ENCODE measurements at places on chromosomes 2 and 18.

- no peak for DNase-seq
These were observed 31.7 kb upstream of the RNF152 start for GRCh38 chr18:61924550-61924949.

GRCh38 chr2:46073540-46074046 is 223.6 kb upstream of the EPAS1 start:
- DNase-seq: no peak

GRCh38 chr2:182705761-182706160 is 10.3 kb upstream of the DNAJC10 start:
- DNase-seq: no peak

GRCh38 chr18:3924455-3924854 is 474.5 kb downstream of the TGIF1 start:
- DNase-seq: no peak

DNA sequence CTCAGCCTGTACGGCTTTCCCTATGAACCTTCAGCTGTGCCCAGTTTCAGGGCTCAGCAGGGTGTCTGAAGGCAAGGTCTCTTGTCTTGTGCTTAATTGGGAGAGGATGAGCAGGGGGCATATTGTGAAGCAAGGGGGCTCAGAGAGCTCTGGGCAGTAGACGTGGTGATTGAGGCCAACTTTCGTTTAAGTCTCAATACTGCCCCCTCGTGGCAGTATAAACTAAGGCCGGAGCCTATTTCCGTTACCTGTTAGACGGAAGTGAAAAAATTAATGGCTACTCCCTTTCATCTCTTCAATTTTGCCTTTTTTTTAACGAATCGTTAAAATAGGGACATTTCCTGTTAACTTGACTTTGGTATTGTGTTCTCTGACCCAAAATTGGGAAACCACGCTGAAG is 193.4 kb downstream of the TDRD15 start:
- no peak for DNase-seq

DNA sequence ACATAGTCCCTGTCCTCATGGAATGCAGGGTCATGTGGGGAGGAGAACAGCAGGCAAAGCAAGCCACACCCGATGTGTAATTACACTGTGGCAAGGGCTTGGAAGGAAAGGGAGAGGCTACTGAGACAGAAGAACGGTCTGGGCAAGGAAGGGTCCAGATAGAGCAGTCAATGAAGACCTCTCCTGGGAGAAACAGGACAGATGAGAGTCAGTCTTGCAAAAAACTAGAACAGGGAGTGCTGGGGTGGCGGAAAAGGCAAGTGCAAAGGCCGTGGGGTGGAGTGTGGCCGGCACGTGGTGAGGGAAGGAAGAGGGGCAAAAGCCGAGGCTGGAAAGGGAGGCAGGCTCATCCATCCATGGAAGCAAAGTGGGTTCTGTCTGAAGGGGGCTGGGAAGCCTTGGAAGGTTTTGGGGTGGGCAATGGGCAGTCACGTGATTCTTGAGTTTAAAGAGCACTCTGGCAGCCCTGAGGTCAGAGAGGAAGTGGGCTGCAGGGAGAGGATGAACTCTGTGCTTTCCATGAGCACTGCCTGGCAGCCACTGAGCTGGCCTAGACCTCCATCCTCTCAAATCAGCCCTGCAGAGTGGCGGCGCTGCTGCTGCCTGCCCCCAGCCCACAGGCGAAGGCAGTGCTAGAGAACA is 182.2 kb downstream of the INHBB start:
- DNase-seq: no peak

DNA sequence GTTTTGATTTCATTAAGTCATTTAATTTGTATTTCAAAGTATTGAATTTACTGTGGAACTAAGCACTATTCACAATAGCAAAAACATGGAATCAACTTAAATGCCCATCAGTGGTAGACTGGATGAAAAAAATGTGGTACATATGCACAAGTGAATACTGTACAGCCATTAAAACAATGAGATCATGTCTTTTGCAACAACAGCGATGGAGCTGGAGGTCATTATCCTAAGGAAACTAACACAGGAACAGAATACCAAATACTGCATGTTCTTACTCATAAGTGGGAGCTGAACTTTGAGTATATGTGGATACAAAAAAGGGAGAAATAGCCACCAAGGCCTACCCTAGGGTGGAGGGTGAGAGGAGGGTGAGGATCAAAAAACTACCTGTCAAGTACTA is 164.4 kb downstream of the BABAM2 start:
- DNase-seq: no peak

GRCh38 chr2:237228281-237228625 is 142.6 kb downstream of the COPS8 start:
- no peak for DNase-seq

GRCh38 chr2:128801576-128801975 is 482.9 kb upstream of the HS6ST1 start:
- no peak for DNase-seq

DNA sequence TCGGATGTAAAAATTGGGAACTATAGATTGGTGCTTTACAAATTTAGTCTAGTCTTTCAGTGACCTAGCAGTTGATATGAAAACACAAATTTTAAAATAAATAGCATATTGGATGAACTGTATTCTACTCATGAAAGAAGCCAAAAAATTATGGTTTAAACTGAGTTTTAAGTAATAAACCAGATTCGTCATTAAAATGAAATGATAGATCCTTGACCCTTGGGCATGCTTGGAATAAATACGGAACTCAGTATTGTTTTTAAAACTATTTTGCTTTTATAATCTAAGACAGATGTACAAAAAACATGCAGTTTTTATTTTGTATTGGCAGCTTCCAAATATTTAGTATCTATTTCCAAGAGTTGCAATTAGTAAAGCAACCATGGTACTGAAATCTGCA is 34.6 kb upstream of the TBR1 start:
- DNase-seq: no peak

DNA sequence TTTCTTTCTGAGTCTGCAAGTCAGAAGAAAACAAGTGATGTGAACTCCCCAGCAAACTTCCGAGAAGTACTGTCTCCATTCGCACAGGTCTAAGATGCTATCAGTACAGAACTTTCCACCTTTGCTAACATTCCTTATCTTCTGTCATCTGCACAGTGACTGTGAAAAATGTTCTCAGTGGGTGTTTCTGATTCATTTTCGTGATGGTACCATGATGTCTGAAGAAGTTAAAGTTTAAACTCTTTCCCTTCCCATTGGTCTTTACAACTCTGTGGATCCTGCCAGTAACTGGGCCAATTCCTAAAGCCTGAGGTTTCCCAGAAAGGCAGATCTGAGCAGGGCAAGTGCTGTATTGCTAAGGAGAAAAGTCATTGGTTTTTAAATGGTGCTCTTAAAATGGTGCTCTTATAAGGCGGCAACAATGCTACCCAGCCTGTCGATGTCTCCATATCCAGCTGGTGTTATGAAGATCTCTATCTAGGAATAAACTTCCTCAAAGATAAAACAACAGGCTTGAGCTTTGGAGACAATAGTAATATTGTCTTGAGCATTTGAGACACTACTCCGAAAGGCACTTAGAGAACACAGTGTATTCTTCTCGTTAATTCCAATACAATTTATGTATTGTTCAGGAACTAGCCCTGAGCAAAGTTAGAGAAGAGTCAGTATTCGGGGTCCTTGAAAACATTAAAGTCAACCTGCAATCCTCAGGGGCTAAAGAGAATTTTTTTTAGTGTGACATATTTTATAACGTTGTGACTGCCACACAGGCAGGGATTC is 232.3 kb downstream of the OSR1 start:
- no peak for DNase-seq

DNA sequence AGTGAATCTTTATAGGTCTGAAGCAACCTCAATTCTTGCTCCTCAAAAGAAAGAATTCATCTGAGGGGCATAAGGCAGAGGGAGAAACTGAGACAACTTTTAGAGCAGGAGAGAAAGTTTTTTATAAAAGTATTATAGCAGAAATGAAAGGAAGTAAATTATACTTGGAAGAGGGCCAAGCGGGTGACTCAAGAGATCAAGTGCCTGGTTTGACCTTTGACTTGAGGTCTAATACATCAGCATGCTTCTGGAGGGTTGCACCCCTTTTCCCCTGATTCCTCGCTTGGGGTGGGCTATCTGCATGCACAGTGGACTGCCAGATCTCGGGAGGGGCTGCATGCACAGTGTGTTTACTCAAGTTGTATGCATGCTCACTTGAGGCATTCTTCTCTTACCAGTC is 268.5 kb upstream of the LRATD1 start:
- no peak for DNase-seq

GRCh38 chr2:132729522-132729921 is 59.5 kb upstream of the LYPD1 start:
- DNase-seq: no peak

DNA sequence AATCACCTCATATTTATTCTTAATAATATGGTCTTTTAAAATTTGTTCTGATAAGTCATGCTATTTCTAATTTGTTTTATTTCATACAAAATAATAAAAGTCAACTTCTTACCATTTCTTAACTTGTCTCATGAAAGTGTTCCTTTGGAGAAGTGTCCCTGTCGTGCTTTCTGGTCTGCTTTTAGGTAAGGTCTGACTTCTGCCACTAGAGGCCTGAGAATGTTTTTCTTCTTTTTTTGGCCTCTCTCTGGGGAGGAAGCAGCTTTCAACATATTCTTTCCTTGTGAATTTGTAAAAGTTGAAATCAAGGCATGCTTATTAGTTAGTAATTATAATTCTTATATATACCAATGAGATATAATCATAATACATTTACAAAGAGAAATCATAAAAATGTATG is 39.4 kb downstream of the MAP2 start:
- DNase-seq: no peak

DNA sequence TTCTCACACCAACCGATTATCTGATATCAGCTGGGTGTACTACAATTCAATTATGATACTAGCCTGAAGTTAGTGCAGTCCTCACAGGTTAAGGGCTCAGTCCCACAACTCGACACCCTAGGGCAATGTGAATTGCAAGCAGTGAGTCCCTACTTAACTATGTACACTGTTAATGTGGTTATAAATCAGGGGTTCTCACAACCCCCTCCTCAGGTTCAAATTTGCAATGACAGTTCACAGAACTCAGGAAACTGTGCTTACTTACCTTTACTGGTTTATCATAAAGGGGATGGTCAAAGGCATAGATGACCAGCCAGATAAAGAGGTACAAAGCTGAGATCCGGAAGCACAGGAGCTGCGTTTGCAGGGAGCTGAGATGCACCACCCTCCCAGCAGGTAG is 1379.1 kb upstream of the CDH2 start:
- DNase-seq: no peak

GRCh38 chr18:50633992-50634391 is 74.1 kb downstream of the MAPK4 start:
- no peak for DNase-seq

- no peak for DNase-seq
These were observed 14.7 kb downstream of the CUL3 start for GRCh38 chr2:224570328-224570993.

DNA sequence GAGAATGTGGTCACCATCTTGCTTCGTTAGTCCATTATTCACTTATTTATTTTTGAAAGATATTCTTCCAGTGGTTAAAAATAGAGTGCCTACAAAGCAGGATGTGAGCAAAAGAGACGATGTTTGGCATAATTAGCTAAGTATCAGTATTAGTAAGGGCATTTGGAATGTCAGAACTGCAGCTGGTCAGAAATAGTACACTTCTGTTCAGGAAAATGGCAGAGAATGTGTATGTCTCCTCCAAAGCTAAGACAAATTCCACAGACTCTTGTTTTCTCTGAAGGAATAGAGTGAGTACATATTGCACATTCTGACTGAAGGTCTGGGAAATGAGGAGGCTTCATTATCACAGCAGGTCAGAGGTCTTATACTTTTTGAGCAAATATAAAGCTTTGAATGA is 209.0 kb downstream of the L3MBTL4 start:
- DNase-seq: no peak

GRCh38 chr18:26809346-26809745 is 56.2 kb downstream of the AQP4 start:
- DNase-seq: no peak

GRCh38 chr2:128867936-128868636 is 549.4 kb upstream of the HS6ST1 start:
- DNase-seq: no peak

GRCh38 chr2:191109888-191110287 is 40.9 kb downstream of the STAT4 start:
- DNase-seq: no peak

GRCh38 chr2:13030606-13031005 is 313.9 kb downstream of the TRIB2 start:
- no peak for DNase-seq

GRCh38 chr18:76405681-76406356 is 89.2 kb downstream of the ZNF516 start:
- peak; percentile 69 for DNase-seq

DNA sequence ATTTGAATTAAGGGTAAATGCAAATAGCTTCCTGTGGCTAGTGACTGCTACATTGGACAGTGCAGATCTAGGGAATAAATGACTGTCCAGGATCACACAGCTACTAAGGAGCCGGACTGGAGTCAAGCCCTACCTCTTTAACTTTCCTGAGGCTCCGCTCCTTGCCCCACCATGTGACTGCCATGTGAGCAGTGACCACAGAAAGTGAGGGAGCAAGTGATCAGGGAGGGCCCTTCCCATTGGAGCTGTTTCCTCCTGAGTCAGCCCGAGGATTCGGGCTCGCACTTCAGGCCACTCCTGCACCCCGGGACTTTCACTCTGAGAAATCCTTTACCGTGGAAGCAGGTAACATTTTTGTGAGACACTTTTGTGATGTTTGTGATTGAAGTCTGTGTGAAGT is 198.0 kb downstream of the ANKRD30B start:
- no peak for DNase-seq

- DNase-seq: no peak
These were observed 134.8 kb downstream of the DSEL start for GRCh38 chr18:67381608-67382150.

DNA sequence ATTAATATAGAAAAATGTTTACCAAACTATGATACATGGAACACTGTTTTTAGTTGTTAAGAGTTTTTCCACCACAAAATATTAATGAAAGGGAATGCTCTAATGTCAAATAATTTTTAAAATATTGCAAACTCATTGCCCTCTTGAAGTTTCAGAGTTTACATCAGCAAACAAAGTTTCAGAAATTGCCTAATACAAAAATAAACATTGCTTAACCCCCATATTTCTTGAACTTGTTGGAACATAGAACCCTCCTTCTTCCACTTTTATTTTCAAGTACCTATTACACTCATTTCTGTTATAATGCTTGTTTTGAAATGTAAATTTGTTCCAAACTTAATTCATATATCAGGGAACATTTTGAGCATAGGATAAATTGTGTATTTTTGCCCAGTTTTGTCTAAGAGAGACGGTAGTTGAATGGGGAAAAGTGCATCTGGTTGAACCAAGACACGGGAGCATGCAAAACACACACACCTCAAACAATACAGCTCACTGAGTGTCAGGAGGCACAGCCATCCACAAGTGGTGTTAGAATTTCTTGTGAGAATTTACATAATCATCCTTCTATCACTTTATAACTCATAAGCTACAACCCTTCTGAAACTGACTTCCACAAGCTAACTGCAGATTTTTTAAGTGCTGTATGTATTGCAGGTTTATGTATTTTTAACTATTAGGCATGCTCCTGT is 5.3 kb upstream of the MC4R start:
- DNase-seq: no peak

GRCh38 chr2:148524519-148524919 is 120.0 kb upstream of the EPC2 start:
- DNase-seq: no peak

GRCh38 chr2:202754936-202755335 is 116.6 kb downstream of the ICA1L start:
- no peak for DNase-seq

- DNase-seq: no peak
These were observed 108.2 kb upstream of the CAPN13 start for GRCh38 chr2:30915486-30915885.
